Activated effector memory CD4-positive, alpha-beta T cell treated with anti-CD3 and anti-CD28 coated beads, Interleukin-2, amount 50 U/mL, for 16 hours (primary cell): ENCODE measurements at places on chromosomes 13 and 19.

- no peak for DNase-seq
These were observed 645 bp downstream of the GRIN3B start for GRCh38 chr19:1000591-1001537.

GRCh38 chr19:40762754-40763470 is 11.9 kb downstream of the SNRPA start:
- DNase-seq = no peak

- no peak for DNase-seq
These were observed at the start of gene CALM3 for GRCh38 chr19:46601318-46602224. CALM3 (plus strand) TSS chr19:46601330; CDS start chr19:46601435, 105 bp downstream.

DNA sequence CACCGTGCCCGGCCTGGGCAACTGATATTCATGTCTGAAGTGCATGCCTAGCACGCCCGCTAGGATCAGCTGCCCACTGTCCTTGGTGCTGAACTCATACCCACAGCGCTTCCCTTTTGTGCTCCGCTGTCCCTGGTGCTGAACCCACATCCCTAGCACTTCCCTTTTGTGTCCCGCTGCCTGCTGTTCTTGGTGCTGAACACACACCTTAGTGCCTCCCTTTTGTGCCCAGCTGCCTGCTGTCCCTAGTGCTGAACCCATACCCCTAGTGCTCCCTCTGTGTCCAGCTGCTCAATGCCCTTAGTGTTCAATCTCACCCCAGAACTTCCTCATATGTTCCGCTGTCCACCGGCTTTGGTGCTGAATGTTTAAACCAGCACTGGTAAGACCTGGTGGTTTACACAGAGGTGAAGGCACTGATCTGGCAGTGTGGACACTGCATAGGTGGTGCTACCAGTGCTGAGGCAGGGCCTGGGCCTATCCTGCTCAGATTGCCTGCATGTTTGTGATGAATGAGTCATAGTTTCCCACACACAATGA is 26.3 kb upstream of the SIGLEC11 start:
- peak; percentile 86 for DNase-seq

DNA sequence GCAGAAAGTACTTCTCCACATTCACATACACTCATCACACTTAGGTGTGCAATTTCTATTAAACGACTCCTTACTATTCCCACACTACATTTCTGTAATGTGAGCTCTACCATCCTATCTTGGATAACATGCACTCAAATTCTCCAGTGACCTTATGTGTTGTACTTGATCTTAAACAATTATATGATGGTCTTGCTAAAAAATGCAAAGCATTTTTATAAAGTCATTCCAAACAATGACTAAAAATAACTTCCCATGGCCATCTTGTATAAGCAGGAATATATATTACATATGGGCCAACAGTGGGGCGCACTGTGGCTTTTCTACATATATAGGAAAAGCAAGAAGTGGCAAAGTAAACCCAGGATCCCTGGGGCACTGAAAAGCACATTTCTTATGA is 155.5 kb downstream of the FLT1 start:
- DNase-seq = no peak

- DNase-seq = no peak
These were observed 329.1 kb downstream of the NDFIP2 start for GRCh38 chr13:79810018-79810417.
